HFFc6 (cell line): ENCODE measurements at places on chromosomes 2 and 18. TPM values are rescaled to one million over a fixed set of nuclear protein-coding genes. Genes with fewer than 3 reads are reported as not detected.

DNA sequence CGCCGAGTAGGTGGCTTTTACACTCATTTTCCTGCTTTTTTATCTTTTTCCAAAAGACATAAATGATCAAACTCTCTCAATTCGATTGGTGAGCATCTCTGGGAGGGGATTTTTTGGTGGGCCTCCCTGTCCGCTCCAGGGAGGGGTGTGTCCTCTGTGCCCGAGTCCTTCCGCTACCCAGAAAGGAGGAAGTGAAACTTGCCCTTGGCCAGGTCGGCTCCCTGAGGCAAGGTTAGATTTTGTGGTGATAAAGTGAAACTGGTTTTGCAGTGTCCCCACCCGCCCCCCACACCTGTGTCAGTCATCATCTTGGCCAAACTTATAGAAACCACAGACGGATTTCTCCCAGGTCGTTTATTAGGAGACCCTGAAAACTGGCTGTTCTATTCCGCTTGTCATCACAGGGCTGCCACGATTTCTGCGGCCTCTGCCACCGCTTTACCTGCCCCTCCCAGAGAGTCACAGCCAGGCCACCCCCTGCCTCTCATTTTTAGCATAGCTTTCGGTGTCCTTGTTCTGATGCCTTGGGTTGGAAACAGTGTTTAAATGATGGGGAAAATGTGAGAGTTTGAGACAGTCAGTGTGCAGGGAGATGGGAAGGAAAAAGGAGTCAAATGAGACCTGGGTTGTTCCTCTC lies 93.6 kb downstream of the SH3BP4 start:
- no peak overlapping the region for H3K27ac ChIP-seq
- peaks cover 36% of the 10 kb centered on the region for H3K4me1 ChIP-seq
- H3K4me3 ChIP-seq, result no peak overlapping the region
- DNase-seq, result no peak
- H3K36me3 ChIP-seq, result peaks cover 62% of the 10 kb centered on the region

Gene KCNJ3
- total RNA-seq, result not detected in 3 replicates

- DNase-seq, result no peak
- H3K36me3 ChIP-seq, result peaks cover 36% of the 10 kb centered on the region
- no peak overlapping the region for H3K4me3 ChIP-seq
- H3K4me1 ChIP-seq, result peaks cover 23% of the 10 kb centered on the region
- H3K27ac ChIP-seq, result no peak overlapping the region
These were observed 48.4 kb upstream of the B3GNT7 start for GRCh38 chr2:231347081-231347480.

DNA sequence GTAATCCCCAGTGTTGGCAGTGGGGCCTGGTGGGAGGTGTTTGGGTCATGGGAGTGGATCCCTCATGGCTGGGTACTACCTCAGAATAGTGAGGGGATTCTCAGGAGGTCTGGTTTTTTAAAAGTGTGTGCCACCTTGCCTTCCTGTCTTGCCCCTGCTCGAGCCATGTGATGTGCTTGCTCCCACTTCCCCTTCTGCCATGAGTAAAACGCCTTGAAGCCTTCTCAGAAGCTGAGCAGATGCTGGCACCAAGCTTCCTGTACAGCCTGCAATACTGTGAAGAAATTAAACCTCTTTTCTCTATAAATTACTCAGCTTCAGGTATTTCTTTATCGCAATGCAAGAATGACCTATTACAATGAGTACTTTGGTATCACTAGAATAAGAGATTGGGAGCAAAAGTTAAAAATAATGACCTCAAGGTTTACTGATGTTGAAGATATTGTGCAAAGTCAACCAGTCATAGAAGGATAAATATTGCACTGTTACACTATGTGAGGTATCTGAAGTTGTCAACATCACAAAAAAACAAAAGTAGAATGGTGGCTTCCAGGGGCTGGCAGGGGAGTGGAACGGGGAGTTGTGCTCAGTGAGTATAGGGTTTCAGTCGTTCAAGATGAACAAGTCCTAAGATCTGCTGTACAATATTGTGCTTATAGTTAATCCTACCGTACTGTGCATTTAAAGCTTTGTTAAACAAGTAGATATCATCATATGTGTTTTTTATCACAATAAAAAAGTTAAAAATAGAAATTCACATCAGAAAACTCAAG lies 938.3 kb upstream of the CNTNAP5 start:
- H3K27me3 ChIP-seq, result no peaks in the 10 kb centered on the region
- H3K36me3 ChIP-seq, result no peaks in the 10 kb centered on the region
- H3K4me3 ChIP-seq, result no peak overlapping the region
- H3K27ac ChIP-seq, result no peak overlapping the region
- no peak for DNase-seq
- H3K4me1 ChIP-seq, result no peaks in the 10 kb centered on the region

- H3K4me1 ChIP-seq, result no peaks in the 10 kb centered on the region
- no peak overlapping the region for H3K4me3 ChIP-seq
- H3K27me3 ChIP-seq, result peaks cover 42% of the 10 kb centered on the region
- DNase-seq, result no peak
These were observed 32.1 kb upstream of the MAL start for GRCh38 chr2:94993176-94994062.

Gene GPR75
- total RNA-seq, result 1.4 to 2.0 TPM (median 1.9 TPM) in 3 replicates

DNA sequence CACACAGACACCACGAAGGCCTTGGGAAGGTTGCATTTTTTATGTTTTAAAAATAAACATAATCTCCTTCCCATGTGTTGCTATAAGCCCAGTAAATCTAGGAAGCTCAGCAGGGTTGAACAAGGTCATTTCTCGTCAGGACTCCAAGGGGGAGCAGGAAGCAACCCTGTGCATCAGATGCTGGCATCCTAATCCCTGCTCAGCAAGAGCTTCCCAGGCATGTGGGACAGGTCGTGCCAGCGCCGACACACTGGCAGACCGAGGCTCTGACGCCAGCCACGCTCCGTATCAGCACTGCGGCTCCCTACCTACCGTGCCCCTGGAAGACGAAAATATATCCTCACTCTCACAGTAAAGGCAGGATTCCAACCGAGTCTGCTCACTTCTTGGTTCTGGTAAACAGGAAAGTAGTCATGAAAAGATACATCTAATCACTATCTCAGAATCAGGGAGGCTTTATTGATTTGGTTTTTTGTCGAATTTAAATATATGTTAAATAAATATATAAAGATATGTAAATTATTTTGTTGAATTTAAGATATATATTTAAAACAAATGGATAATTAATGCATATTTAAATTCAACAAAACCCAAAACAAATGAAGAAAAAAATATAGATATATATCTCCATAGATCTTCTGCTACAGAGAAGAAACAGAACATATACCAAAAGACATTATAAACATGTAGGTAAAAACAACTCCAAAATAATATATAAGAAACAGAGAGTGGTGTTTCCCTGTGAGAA lies 61.4 kb downstream of the TXNL1 start:
- no peaks in the 10 kb centered on the region for H3K36me3 ChIP-seq
- no peak for DNase-seq
- no peaks in the 10 kb centered on the region; the same call in 1 of the 2 replicates for H3K27me3 ChIP-seq

Gene PLA2R1
- total RNA-seq, result 3.3 to 5.8 TPM (median 5.4 TPM) in 3 replicates

GRCh38 chr2:94759211-94759610 lies 112.0 kb upstream of the TEKT4 start:
- no peaks in the 10 kb centered on the region for H3K4me1 ChIP-seq
- H3K27me3 ChIP-seq, result no peaks in the 10 kb centered on the region; the same call in 1 of the 2 replicates
- no peak for DNase-seq

Gene PTPRN
- total RNA-seq, result 4.3 and 16.6 TPM in 2 replicates

- H3K27me3 ChIP-seq, result peaks cover 14% of the 10 kb centered on the region
- H3K27ac ChIP-seq, result no peak overlapping the region
- no peaks in the 10 kb centered on the region for H3K4me1 ChIP-seq
These were observed 11.2 kb upstream of the GYPC start for GRCh38 chr2:126644630-126645191.

- H3K27me3 ChIP-seq, result peaks cover 3% of the 10 kb centered on the region; the same call in 1 of the 2 replicates
- no peaks in the 10 kb centered on the region for H3K4me1 ChIP-seq
- no peak overlapping the region for H3K4me3 ChIP-seq
- H3K27ac ChIP-seq, result no peak overlapping the region
- H3K36me3 ChIP-seq, result no peaks in the 10 kb centered on the region
- DNase-seq, result no peak
These were observed 124.5 kb downstream of the CMPK2 start for GRCh38 chr2:6741229-6741628.

- H3K27ac ChIP-seq, result no peak overlapping the region
- no peaks in the 10 kb centered on the region for H3K36me3 ChIP-seq
- DNase-seq, result no peak
- no peak overlapping the region for H3K4me3 ChIP-seq
- peaks cover 7% of the 10 kb centered on the region; the same call in 1 of the 2 replicates for H3K4me1 ChIP-seq
These were observed 50.9 kb downstream of the NCAPH start for GRCh38 chr2:96386470-96386869.

- no peaks in the 10 kb centered on the region for H3K4me1 ChIP-seq
- no peaks in the 10 kb centered on the region; the same call in none of the 2 replicates for H3K27me3 ChIP-seq
- H3K4me3 ChIP-seq, result no peak overlapping the region
- peaks cover 5% of the 10 kb centered on the region; the same call in 1 of the 2 replicates for H3K36me3 ChIP-seq
- no peak overlapping the region for H3K27ac ChIP-seq
These were observed 833.1 kb upstream of the NXPH2 start for GRCh38 chr2:139613264-139613663.

Gene FAM237A
- total RNA-seq, result not detected in 3 replicates

Gene RTTN
- total RNA-seq, result 11.1 to 15.8 TPM (median 14.1 TPM) in 3 replicates

DNA sequence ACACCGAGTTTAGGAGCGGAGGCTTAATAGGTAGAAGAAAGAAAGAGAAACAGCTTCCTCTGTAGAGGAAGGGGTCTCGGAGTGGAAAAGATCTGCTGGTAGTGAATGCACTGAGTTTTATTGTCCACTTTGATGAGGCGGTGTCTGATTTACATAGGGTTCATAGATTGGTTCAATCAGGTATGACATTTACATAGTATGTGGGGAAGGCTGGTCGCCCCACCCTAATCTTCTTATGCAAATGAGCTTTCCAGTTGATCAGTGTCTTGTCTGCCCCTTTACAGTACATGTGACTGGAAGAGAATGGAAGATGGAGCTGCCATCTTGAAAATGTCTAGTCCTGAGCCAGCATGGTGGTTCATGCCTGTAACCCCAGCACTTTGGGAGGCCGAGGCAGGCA lies 19.9 kb upstream of the CNOT11 start:
- no peak for DNase-seq
- H3K27ac ChIP-seq, result no peak overlapping the region
- no peak overlapping the region; the same call in 1 of the 2 replicates for H3K4me3 ChIP-seq
- H3K36me3 ChIP-seq, result no peaks in the 10 kb centered on the region

- peaks cover 7% of the 10 kb centered on the region for H3K27me3 ChIP-seq
- peaks cover 30% of the 10 kb centered on the region for H3K4me1 ChIP-seq
- H3K27ac ChIP-seq, result no peak overlapping the region
- DNase-seq, result no peak
- no peak overlapping the region for H3K4me3 ChIP-seq
- no peaks in the 10 kb centered on the region for H3K36me3 ChIP-seq
These were observed 248.3 kb downstream of the TTC32 start for GRCh38 chr2:19653509-19653908.

- no peak for DNase-seq
- H3K4me1 ChIP-seq, result peaks cover 28% of the 10 kb centered on the region
- no peaks in the 10 kb centered on the region; the same call in none of the 2 replicates for H3K27me3 ChIP-seq
- H3K4me3 ChIP-seq, result no peak overlapping the region
- peaks cover 16% of the 10 kb centered on the region for H3K36me3 ChIP-seq
- no peak overlapping the region for H3K27ac ChIP-seq
These were observed 137.6 kb downstream of the HDAC4 start for GRCh38 chr2:239263231-239263630.

DNA sequence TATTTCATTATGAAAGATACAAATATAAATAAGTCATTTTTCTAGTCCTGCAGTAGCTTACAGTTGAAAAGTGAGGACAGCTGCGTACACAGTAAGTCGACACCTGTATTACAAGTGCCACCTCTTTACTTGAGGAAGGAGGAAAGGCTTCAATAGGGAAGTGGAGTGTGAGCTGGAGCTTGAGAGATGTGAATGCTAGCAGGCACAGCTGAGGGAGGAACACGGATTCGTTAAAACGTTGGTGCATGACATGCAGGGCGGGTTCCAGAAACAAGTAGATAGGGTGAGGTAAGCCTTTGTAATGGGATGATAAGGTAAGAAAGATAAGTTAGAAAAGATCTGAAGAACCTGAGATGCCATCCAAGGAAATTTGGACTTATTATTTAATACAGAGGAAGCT lies 98.1 kb upstream of the CSRNP3 start:
- H3K4me1 ChIP-seq, result no peaks in the 10 kb centered on the region
- no peak for DNase-seq
- no peaks in the 10 kb centered on the region for H3K27me3 ChIP-seq
- H3K27ac ChIP-seq, result no peak overlapping the region
- H3K4me3 ChIP-seq, result no peak overlapping the region

Gene USP14
- total RNA-seq, result 88.7 to 114 TPM (median 103 TPM) in 3 replicates

Gene RGPD3
- total RNA-seq, result 0.05 TPM in 1 of 3 replicates, not detected in the others

Gene SPATA3
- total RNA-seq, result not detected in 3 replicates

DNA sequence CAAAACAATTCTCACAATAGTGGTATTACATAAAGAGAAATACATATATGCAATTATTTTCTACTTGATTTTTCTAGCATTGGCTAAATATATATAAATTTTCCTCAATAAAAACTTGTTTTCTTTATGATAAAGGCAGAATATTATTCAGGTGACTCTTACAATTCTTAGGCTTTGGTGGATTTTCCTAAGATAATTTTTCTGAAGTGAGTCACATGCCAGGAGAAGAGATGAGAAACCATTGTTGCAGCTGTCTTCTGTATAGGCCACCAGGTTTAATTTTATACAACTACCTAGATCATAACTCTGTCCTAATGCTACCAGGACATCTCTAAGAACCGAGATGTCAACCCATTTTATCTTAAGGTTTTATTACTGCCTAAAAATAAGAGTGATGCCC lies 552.4 kb upstream of the CDH2 start:
- H3K4me1 ChIP-seq, result peaks cover 53% of the 10 kb centered on the region
- H3K27me3 ChIP-seq, result peaks cover 2% of the 10 kb centered on the region
- H3K36me3 ChIP-seq, result peaks cover 7% of the 10 kb centered on the region
- DNase-seq, result peak; percentile 46
- no peak overlapping the region for H3K27ac ChIP-seq
- H3K4me3 ChIP-seq, result peak overlapping the region; percentile 67; the same call in 1 of the 2 replicates

Gene GALNT14
- 0.57 to 1.0 TPM in 2 of 3 replicates, not detected in the other for total RNA-seq

GRCh38 chr2:128475427-128476211 lies 157.0 kb upstream of the HS6ST1 start:
- H3K27me3 ChIP-seq, result peaks cover 9% of the 10 kb centered on the region
- H3K4me1 ChIP-seq, result peaks cover 12% of the 10 kb centered on the region
- H3K27ac ChIP-seq, result no peak overlapping the region
- DNase-seq, result no peak
- H3K4me3 ChIP-seq, result no peak overlapping the region

GRCh38 chr2:216911886-216912285 lies 52.0 kb upstream of the TNP1 start:
- peak; percentile 41 for DNase-seq
- no peaks in the 10 kb centered on the region for H3K36me3 ChIP-seq

Gene ZNF804A
- 0.08 TPM in 1 of 3 replicates, not detected in the others for total RNA-seq

Gene CRYGD
- total RNA-seq, result not detected in 3 replicates

GRCh38 chr18:9866627-9867026 lies 19.1 kb upstream of the TXNDC2 start:
- peaks cover 36% of the 10 kb centered on the region for H3K4me1 ChIP-seq
- H3K27ac ChIP-seq, result no peak overlapping the region
- DNase-seq, result no peak

Gene RHOB
- 129 to 141 TPM (median 135 TPM) in 3 replicates for total RNA-seq

Gene SCG2
- 0.36 to 0.82 TPM (median 0.59 TPM) in 3 replicates for total RNA-seq

Gene VWC2L
- not detected in 3 replicates for total RNA-seq

- H3K27ac ChIP-seq, result no peak overlapping the region
- H3K27me3 ChIP-seq, result no peaks in the 10 kb centered on the region
- no peaks in the 10 kb centered on the region for H3K4me1 ChIP-seq
- DNase-seq, result no peak
- no peaks in the 10 kb centered on the region for H3K36me3 ChIP-seq
These were observed 131.8 kb downstream of the KCNH7 start for GRCh38 chr2:162706770-162707169.

Gene NCKAP5
- total RNA-seq, result 0.24 to 2.9 TPM (median 0.36 TPM) in 3 replicates

GRCh38 chr2:29469516-29469915 lies 354.3 kb downstream of the CLIP4 start:
- peaks cover 4% of the 10 kb centered on the region for H3K4me1 ChIP-seq
- no peak overlapping the region for H3K27ac ChIP-seq
- no peak overlapping the region for H3K4me3 ChIP-seq
- H3K36me3 ChIP-seq, result peaks cover 14% of the 10 kb centered on the region
- DNase-seq, result no peak
